Type B pancreatic cell (in vitro differentiated cells): ENCODE measurements at places on chromosomes 2 and 18.

DNA sequence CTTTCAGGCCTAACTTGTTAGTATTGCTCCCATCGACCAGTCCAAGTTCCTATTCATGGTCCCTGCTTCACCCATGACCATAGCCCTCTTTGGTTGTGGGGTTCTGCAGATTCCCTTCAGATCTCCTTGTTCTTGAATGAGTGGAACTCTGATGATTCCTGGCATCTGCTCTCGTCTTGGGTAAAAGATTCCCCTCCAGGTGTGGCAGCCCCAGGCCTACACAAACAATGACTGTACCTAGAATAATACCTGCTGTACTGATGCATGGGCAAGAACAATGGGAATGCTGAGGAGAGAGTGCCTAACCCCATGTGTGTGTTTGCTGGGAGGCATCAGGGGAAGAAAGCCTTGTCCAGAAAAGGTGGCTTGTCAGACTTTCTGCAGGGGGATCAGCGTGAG lies 39.2 kb upstream of the MRPL19 start:
- no peak overlapping the region for H3K4me3 ChIP-seq
- peaks cover 3% of the 10 kb centered on the region for H3K36me3 ChIP-seq
- H3K4me1 ChIP-seq = peaks cover 18% of the 10 kb centered on the region
- H3K27me3 ChIP-seq = peaks cover 39% of the 10 kb centered on the region
- no peak overlapping the region for H3K27ac ChIP-seq

- DNase-seq = no peak
- H3K27me3 ChIP-seq = no peaks in the 10 kb centered on the region
- no peaks in the 10 kb centered on the region for H3K36me3 ChIP-seq
- no peak overlapping the region for H3K27ac ChIP-seq
- H3K4me3 ChIP-seq = no peak overlapping the region
Observed at GRCh38 chr2:207238831-207239701, 73.3 kb upstream of the KLF7 start.

DNA sequence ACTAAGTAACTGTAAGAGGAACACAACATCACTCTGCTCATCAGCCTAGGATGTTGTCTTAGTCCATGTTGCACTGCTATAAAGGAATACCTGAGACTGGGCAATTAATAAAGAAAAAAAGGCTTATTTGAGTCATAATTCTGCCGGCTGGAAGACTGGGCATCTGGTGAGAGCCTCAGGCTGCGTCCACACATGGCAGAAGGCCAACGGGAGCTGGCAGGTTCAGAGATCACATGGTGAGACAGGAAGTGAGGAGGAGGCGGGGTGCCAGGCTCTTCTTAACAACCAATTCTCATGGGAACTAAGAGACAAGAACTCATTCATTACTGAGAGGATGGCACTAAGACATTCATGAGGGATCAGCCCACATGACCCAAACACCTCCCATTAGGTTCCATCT lies 46.8 kb downstream of the EPG5 start:
- no peak overlapping the region for H3K4me3 ChIP-seq
- no peak overlapping the region for H3K27ac ChIP-seq
- DNase-seq = no peak
- no peaks in the 10 kb centered on the region for H3K27me3 ChIP-seq
- peaks cover 30% of the 10 kb centered on the region for H3K36me3 ChIP-seq
- H3K4me1 ChIP-seq = no peaks in the 10 kb centered on the region

DNA sequence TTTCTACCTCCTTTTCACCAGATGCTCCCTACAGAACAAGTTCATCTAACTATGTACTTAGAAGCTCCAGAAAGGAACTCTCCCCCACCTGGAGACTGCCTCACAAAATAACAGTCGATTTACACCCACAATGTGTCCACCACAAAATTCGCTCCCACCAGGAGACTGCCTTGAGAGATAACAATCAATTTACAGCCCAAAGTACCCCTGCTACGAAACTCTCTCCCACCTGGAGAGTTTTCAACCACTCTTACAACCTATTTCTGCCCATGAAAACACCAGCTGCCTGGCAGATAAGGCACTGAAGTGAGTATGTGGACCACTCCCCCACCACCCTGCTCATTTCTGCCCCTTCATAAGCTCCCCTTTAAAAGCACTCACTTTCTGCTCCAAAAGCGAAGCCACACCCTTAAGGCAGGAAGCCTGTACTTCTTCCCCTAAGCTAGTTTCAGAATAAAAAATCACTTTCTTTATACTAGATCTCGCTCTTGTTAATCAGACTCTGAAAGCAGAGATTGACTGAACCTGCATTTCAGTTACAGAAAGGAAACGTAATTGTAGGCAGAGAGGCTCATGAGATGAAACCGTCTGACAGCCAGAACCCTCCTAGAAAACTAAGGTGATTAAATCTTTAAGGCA lies 94.4 kb upstream of the RBBP8 start:
- DNase-seq = no peak
- no peaks in the 10 kb centered on the region for H3K27me3 ChIP-seq
- no peak overlapping the region for H3K27ac ChIP-seq

- H3K36me3 ChIP-seq = no peaks in the 10 kb centered on the region
- H3K27me3 ChIP-seq = no peaks in the 10 kb centered on the region
- no peak for DNase-seq
- no peak overlapping the region for H3K27ac ChIP-seq
Observed at GRCh38 chr2:64742678-64743077, 89.0 kb upstream of the SERTAD2 start.

DNA sequence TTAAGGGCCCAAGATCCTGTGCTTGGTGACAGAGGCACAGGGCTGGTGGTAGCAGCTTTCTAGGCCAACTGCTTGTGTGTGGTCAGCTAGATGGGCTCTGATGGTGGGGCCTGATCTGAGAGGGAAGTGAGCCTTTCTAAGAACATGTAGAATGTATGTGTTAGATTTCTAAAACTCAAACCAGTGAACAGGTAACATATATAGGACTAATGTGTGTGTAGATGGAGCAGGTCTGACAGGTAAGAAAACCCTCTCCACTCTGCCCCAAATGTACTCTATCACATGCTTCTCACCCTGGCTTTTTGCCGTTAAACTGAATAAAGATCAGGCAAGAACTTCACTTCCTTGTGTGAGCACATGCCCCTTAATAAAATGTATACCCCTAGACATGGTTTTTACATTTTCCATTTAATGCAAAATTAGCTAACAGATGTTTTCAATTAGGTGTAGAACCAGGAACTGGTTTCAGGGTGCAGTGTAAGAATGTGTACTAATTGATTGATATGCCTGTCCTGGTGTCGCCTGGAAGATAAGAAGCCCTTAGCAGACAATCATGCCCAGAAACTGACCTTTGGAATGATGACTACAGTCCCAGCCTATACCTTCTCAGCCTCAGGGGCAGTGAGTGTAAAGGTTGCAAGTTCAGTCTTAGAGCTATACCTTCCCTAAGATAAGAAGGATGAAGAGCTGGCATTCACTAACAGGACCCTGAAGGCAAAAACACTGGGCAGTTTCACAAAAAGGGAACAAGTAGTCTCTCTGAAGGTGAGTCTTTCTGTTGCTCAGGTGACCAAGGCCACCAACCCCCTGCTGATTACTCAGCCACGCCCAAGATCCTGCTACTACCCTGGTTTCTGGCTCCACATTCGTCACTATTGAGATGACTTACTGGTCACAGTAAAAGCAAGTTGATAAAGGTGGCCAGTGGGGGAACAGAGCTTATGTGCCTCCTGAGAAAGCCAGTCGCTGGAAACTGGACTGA lies 71.2 kb downstream of the SPATS2L start:
- peaks cover 4% of the 10 kb centered on the region for H3K36me3 ChIP-seq
- H3K27ac ChIP-seq = peak overlapping the region; percentile 79
- peak overlapping the region; percentile 72 for H3K4me3 ChIP-seq
- H3K27me3 ChIP-seq = no peaks in the 10 kb centered on the region

DNA sequence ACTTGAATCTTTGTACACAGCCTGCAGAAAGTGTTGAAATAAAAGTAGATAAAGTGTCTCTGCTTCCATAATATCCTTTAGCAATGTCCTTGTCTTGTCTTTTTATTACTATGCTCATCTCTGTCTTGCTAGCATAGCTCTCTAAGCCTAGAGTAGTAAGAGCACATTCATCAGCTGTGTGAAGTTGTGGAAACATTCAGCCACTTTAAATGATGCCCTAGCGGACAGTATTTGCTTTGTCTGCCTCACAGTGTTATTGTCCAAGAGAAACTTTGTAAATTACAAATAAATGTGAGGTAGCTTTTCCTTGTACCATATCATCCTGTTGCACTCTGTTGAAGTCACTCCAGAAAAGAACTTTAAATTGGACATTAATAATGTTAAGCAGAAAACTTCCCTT lies 60.3 kb upstream of the TTC21B start:
- H3K36me3 ChIP-seq = no peaks in the 10 kb centered on the region
- H3K4me3 ChIP-seq = no peak overlapping the region
- no peaks in the 10 kb centered on the region for H3K27me3 ChIP-seq

GRCh38 chr2:46161911-46162310 lies 135.3 kb upstream of the EPAS1 start:
- no peak overlapping the region for H3K4me3 ChIP-seq
- H3K36me3 ChIP-seq = peaks cover 10% of the 10 kb centered on the region
- DNase-seq = no peak
- H3K4me1 ChIP-seq = peaks cover 41% of the 10 kb centered on the region

- peaks cover 25% of the 10 kb centered on the region for H3K4me1 ChIP-seq
- peaks cover 12% of the 10 kb centered on the region for H3K27me3 ChIP-seq
- peak overlapping the region; percentile 10 for H3K4me3 ChIP-seq
- H3K36me3 ChIP-seq = no peaks in the 10 kb centered on the region
- H3K27ac ChIP-seq = peak overlapping the region; percentile 21
Observed at GRCh38 chr2:47237375-47238334, 82.5 kb upstream of the STPG4 start.

- no peak overlapping the region for H3K4me3 ChIP-seq
- H3K27me3 ChIP-seq = peaks cover 6% of the 10 kb centered on the region
- peaks cover 54% of the 10 kb centered on the region for H3K4me1 ChIP-seq
- DNase-seq = no peak
- no peak overlapping the region for H3K27ac ChIP-seq
Observed at GRCh38 chr18:45365835-45366234, 249.4 kb upstream of the SLC14A2 start.

- DNase-seq = peak; percentile 52
- H3K4me1 ChIP-seq = peaks cover 4% of the 10 kb centered on the region
- H3K27me3 ChIP-seq = peaks cover 21% of the 10 kb centered on the region
- H3K36me3 ChIP-seq = no peaks in the 10 kb centered on the region
Observed at GRCh38 chr2:236215196-236215595, 47.0 kb upstream of the GBX2 start.

- H3K27me3 ChIP-seq = peaks cover 38% of the 10 kb centered on the region
- peaks cover 3% of the 10 kb centered on the region for H3K4me1 ChIP-seq
- H3K4me3 ChIP-seq = no peak overlapping the region
- H3K36me3 ChIP-seq = no peaks in the 10 kb centered on the region
- no peak for DNase-seq
Observed at GRCh38 chr2:31230751-31231150, 3.2 kb upstream of the EHD3 start.

- peaks cover 3% of the 10 kb centered on the region for H3K4me1 ChIP-seq
- no peak overlapping the region for H3K27ac ChIP-seq
- H3K4me3 ChIP-seq = no peak overlapping the region
- no peak for DNase-seq
Observed at GRCh38 chr2:22788749-22789327, 596.1 kb upstream of the KLHL29 start.

- no peak for DNase-seq
- H3K4me1 ChIP-seq = peaks cover 3% of the 10 kb centered on the region
- H3K27ac ChIP-seq = no peak overlapping the region
Observed at GRCh38 chr18:12155996-12156395, 62.4 kb downstream of the ANKRD62 start.

GRCh38 chr2:135612319-135612718 lies 81.0 kb downstream of the R3HDM1 start:
- no peak for DNase-seq
- H3K4me1 ChIP-seq = no peaks in the 10 kb centered on the region
- no peak overlapping the region for H3K4me3 ChIP-seq
- peaks cover 5% of the 10 kb centered on the region for H3K36me3 ChIP-seq
- no peak overlapping the region for H3K27ac ChIP-seq

- no peak overlapping the region for H3K4me3 ChIP-seq
- peaks cover 5% of the 10 kb centered on the region for H3K4me1 ChIP-seq
- H3K27ac ChIP-seq = no peak overlapping the region
- H3K27me3 ChIP-seq = no peaks in the 10 kb centered on the region
- H3K36me3 ChIP-seq = peaks cover 4% of the 10 kb centered on the region
- no peak for DNase-seq
Observed at GRCh38 chr2:148132412-148132811, 111.5 kb downstream of the MBD5 start.

- H3K27ac ChIP-seq = no peak overlapping the region
- H3K4me1 ChIP-seq = peaks cover 9% of the 10 kb centered on the region
- H3K27me3 ChIP-seq = no peaks in the 10 kb centered on the region
- H3K36me3 ChIP-seq = no peaks in the 10 kb centered on the region
- no peak overlapping the region for H3K4me3 ChIP-seq
- no peak for DNase-seq
Observed at GRCh38 chr2:42169874-42170521, 845 bp downstream of the EML4 start.

DNA sequence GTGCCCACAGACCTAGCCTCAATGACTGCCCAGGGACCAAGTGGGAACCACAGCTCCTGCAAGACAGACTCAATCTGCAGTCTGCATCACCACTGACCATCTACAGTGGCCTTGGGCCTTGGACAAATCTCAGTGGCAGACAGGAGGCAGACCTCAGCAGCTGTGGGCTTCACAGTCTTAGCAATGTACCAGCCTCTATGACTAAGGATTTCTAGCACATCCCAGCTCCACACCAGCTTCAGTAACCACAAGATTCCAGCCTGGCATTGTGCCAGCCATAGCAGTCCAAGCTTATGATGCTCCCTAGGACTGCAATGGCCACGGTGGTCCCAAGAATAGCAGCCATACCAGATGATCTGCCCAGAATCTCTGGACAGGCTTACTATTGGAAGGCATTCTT lies 19.6 kb upstream of the WDR75 start:
- no peak overlapping the region for H3K4me3 ChIP-seq
- no peak overlapping the region for H3K27ac ChIP-seq
- H3K4me1 ChIP-seq = peaks cover 4% of the 10 kb centered on the region
- no peaks in the 10 kb centered on the region for H3K36me3 ChIP-seq
- no peak for DNase-seq

GRCh38 chr2:182132605-182133004 lies 147.0 kb downstream of the PPP1R1C start:
- no peak overlapping the region for H3K27ac ChIP-seq
- no peaks in the 10 kb centered on the region for H3K4me1 ChIP-seq
- no peak overlapping the region for H3K4me3 ChIP-seq
- DNase-seq = no peak
- no peaks in the 10 kb centered on the region for H3K36me3 ChIP-seq
